Islet precursor cell (in vitro differentiated cells): ENCODE measurements at places on chromosomes 7 and 10.

- DNase-seq = no peak
Observed at GRCh38 chr7:126658684-126659083, 594.1 kb downstream of the GRM8 start.

GRCh38 chr7:79398138-79398749, 55.2 kb downstream of the MAGI2 start:
- DNase-seq = no peak

GRCh38 chr10:6012121-6012905, 35.0 kb upstream of the IL15RA start:
- no peak for DNase-seq

GRCh38 chr10:6973899-6974298, 393.8 kb upstream of the PRKCQ start:
- no peak for DNase-seq

DNA sequence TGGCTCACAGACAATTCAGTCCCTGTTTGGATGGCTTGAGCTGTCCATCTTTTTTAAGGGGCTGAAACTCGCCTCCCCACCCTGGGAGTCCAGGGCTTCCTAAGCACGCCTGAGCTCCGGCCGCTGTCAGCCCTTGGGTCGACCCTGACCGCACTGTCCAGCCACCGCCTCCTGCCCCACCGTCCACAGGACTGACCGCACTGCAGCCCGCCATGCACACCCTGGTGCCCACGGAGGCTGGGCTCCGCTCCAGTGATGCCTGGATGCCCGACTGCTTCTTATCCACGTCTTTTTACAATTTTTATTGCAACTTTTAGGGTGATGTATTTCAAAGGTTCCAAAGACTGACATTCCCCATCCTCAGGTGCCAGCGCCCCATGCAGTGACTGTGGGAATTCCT, 39.4 kb upstream of the FOXL3 start:
- no peak for DNase-seq
